Activated CD4-positive, alpha-beta T cell treated with anti-CD3 and anti-CD28 coated beads for 4 hours (primary cell): ENCODE measurements at places on chromosomes 1 and 21.

GRCh38 chr1:25657121-25657882 lies 40.7 kb downstream of the MAN1C1 start:
- no peak for DNase-seq

DNA sequence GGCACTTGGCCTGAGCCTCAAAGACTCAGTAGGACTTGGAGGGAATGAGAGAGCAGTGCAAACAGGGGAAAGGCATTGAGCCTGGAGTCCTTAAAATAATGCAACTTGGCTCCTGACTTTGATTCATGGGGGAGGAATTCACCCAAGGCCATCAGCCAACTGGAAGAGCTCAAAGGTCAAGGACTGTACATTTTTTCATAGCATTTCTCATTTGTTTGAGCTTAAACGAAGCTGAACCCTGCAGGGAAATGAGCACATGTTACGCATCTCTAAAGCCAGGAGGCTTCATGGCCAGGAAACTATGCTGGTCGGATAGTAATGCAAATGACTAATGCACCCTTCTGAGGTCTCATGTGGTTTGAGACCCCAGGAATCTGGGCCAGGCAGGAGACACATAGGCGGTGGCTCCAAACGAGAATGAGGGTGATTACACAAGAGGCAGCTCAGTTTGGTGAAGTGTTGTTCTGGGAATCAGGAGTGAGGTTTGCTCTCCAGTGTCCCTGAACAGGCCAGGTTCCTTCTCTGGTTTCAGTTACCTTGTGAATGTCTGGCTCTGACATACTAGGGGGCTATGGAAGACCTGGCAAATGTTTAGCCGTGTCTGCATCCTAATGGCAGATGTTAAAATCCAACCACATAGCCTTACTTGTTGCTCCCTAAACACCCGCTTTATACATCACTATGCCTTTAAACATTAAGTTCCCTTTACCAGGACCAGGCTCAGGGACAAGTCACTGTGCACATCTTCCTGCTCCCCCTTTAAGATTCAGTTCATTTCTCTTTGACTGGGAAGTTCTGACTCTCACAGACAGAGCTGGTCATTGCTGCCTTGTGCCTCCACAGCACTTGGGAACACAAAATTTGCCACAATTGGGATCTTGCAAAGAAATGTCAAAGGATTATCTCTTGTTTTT lies 503.9 kb upstream of the USP24 start:
- DNase-seq, result no peak

DNA sequence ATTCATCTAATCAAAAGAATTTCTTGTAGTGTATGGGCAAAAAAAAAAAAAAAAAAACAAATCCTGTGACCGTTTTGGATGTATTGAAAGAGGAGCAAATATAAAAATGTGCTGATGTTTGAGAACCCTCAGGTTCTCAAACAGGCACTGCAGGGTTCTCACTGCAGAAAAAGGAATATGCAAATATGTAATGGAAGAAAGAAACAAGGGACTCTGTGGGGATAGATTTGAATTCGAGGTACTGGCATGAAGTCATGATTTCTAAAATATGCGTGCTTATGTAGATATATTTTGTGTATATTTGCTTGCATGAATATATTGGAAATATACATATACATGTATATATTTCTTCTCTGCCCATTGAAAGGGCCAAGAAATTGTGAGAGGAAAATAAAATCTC lies 365.0 kb upstream of the RUNX1 start:
- DNase-seq, result no peak

DNA sequence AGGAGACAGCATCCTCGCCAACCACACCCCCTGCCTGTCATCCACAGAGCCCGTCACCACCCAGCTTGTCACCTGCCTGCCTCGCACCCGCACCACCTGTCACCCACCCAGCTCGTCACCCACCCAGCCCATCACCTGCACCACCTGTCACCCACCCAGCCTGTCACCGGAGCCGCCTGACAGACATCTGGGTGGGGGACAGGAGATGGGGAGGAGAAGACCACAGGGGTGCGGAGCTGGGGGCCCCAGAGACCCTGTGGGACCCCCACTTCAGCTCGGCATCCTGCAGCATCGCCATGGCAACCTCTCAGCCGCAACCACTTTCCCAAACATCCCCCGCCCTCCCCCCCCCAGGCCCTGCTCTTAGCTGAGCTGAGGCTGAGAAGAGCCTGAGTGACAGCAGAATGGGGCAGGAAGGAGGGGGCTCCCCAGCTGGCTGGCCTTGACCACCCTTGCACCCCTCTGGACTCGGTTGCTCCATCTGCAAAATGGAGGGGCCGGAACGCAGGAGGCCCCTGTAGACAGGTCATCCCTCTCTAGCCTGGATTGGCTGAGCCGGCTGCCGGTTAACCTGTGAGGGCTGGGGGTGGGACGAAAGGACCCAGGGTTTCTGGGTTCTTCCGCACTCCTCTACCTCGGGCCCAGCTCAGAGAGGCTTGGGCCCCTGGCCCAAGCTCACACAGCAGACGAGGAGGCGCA lies 11.6 kb downstream of the AHDC1 start:
- no peak for DNase-seq

GRCh38 chr1:44812822-44813543 lies 4.7 kb downstream of the BTBD19 start:
- no peak for DNase-seq

DNA sequence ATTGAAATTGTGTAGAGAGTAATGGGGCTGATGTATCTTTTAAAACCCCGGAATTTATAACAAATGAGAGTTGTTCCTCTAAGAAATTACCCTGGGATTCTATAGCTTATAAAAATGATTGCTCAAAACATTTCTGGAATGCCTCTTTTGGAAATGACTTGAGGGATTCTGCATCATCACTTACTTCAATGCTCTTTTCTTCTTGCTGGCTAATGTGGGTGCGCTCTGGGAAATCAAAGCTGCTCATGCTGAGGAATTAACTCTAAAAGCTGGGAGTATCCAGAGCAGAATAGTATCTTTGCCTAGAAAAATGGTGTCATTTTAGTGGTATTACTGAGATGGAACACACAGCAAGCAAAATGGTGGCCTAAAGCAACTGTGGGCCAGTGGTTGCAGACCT lies 23.0 kb upstream of the TBX15 start:
- DNase-seq, result no peak

DNA sequence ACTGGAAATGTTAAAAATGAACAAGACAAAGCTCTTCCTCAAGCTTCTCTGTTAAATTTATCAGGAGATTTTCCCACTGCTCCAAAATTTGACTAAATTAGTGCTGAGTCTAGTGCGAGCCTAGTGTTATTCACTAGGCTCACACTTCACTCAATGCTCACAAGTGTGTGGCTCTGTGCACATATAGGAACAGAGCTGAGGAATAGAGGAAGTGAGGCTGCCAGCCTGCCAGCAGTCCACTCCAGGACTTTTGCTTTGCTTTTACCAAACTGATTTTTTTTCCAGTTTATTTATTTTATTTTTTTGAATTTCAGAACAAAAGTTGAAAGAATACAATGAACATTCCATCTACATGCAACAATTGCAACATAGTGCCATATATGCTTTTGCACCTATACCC lies 87.2 kb downstream of the VAV3 start:
- DNase-seq, result no peak
